ENCODE measurements at places on chromosomes 13 and 19.

GRCh38 chr13:113886561-113887112 is 22.8 kb upstream of the GAS6 start:
- DNase-seq = no peak

DNA sequence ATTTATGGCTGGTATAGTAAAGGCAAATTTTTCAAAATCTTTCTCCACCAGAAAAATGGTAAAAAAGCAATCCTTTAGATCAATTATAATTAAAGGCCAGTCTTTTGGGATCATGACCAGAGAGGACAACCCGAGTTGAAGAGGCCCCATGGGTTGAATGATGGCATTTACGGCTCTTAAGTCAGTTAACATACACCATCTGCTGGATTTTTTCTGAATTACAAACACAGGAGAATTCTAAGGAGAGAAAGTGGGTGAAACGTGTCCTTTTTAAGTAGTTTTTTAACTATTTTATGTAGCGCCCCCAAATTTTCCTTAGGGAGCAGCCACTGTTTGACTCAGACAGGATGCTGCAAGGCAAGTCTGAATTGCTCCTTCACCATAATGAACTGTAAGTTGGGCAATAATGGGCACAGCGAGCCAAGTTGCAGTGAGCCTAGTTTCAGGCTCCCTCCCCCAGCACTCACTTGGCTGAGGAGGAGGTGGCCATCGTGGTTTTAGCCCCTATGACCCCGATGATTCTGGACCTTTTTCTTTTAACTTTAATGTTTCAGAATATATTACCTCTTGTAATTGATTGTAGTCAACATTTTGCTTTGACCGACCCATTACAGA is 13.6 kb upstream of the ZNF611 start:
- no peak for DNase-seq

DNA sequence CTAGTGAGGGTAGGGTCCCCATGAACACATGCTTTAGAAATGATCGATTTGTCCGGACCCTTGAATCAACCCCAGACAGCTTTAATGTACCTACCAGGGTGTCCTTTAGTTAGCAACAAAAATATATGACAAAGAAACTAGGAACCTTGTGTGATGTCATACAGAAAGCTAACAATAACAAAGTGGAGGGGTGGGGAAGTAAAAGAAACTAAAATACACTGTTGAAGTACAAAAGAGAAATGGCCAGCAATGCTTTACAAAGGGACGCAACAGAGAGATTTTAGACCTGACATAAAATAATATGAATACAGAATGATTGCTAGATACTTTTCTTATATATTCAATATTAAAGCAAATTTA is 40.0 kb downstream of the DZIP1 start:
- no peak for DNase-seq

- no peak for DNase-seq
Observed at GRCh38 chr13:103288114-103288513, 221.9 kb upstream of the SLC10A2 start.

DNA sequence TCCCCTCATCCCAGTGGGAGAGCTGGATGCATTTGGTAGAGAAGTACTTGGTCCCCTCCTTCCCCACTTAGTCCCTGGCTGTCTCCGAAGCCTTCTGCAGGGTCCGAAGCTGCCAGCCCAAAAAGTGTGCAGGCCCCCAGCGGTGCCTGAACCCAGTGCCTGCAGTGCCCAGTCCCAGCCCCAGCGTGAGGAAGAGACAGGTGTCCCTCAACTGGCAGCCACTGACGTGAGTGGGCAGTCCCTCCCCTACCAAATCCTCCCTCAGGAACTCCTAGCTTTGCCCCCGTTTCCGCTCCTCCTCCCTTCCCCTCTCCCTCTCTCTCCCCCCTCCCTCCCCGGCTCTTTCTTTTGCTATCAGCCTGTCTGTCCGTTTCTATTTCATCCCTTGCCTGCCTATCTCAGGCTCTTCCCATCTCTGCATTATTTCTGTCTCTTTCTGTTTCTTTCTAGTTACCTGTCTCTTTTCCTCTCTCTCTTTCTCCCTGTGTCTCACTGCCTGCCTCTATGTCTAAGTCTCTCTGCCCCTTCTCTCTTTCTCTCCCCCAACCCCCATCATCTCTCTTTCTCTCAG is 1.8 kb upstream of the LTBP4 start:
- DNase-seq = no peak

GRCh38 chr13:43537124-43537523 is 249.6 kb downstream of the ENOX1 start:
- DNase-seq = no peak

DNA sequence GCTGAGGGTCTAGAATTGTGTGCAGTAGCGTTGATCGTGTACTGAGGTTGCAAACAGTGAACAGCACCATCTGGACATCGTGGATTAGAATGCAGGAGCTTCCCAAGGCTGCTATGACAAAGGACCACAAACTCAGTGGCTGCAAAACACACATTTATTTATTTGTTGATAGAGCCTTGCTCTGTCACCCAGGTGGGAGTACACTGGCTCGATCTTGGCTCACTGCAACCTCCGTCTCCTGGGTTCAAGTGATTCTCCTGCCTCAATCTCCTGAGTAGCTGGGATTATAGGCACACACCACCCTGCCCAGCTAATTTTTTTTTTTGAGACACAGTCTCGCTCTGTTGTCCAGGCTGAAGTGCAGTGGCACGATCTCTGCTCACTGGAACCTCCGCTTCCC is 2.3 kb upstream of the UHRF1 start:
- DNase-seq = no peak

DNA sequence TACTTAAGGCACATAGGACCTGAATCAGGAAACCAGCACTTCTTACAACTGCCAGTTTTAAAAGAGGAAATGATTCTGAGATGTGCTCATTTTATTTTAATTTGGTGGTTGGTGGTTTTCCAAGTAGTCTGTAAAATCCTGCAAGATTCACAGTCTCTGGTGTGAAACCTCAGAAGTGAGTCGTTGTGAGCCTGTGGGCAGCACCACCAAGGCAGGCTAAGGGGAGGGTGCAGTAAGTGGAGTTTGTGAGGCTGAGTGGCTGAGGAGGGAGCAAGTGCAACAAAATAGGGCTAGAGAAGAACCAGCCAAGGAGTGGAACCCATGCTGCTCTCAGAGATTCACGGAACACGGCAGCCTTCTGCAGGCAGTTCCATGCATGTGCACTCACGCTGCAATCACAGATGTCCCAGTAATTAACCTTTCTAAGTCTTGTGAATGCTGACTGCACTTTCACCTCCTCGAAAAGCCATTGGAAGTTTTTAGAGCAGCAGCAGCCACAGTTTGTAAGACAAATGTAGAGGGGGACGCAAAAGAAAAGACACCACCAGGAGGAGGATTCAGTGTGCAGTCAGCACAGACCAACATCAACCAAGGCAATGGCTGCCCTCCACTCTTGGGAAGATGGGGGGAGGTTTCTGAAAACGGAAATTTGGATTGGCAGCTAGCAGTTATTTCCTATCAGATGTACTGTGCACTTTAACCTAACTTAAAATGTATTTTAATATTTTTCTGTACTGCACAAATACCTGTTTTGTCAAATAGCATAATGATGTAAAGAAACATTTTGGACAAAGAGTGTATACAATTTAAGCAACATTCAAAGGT is 44.9 kb downstream of the ESD start:
- DNase-seq = peak; percentile 65

DNA sequence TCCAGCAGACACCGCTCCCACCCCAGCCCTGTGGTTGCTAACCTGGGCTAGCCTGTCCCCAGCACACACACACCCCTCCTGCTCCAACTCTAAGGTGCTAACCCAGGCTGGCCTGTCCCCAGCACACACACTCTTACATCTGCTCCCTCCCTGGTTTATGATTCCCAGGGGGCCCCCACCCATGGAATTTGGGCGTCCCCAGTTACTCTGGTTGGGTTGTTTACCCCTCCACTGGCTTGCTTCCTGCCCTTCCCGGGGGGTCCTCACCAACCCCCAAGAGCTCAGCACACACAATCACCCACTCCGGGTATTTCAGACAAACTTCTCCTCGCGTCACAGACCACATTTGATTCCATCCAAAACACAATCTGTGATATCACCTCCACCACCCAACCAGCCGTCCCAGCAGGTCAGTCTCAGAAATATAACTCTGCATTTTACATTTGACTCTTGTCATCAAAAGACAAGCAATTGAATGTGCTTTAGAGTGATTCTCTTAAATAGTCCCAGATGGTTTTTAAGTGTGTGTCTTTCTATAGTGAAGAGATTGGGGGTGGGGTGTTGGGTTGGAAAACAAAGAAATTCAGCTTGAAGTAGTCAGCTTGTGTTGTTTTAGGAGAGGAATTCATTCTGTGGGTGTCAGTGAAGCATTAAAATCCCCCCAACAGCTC is 20.1 kb downstream of the COL4A2 start:
- DNase-seq = no peak

- no peak for DNase-seq
Observed at GRCh38 chr13:75461314-75461713, 20.7 kb downstream of the TBC1D4 start.

DNA sequence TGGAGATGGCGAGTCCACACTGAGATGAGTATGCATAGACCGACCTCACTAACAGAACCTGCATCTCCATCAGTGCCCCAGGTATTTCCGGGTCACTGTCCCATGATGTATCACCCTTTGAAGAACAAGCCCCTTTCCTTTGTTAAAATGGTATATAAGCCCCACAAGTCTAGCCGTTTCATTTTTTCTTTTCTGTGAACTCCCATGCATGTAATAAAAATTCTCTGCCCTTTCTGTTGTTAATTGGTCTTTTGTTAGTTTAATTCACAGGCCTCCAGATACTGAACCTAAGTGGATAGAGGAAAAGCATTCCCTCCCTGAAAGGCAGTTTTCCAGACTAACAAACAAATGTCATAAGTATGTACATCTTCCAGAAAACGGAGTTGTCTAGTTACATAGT is 15.0 kb upstream of the CD177 start:
- no peak for DNase-seq

DNA sequence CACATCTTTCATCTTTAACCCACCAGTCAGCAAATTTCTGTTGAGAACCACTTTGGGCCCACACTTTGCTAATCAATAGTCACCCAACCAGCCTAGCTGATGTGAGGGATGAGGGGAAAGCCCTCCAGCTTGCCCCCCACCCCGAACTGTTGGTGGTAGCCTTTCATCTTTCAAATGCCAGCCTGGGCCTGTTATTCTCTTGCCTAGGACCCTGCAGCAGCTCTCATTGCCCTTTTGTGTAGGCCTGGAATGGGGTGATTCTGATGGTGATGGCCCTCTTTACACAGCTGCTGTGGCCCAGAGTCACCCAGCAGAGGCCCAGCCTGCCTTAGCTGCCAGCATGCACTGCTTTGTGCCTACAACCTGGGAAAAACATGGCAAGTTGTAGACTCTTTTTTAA is 294.5 kb downstream of the SLC7A1 start:
- no peak for DNase-seq

DNA sequence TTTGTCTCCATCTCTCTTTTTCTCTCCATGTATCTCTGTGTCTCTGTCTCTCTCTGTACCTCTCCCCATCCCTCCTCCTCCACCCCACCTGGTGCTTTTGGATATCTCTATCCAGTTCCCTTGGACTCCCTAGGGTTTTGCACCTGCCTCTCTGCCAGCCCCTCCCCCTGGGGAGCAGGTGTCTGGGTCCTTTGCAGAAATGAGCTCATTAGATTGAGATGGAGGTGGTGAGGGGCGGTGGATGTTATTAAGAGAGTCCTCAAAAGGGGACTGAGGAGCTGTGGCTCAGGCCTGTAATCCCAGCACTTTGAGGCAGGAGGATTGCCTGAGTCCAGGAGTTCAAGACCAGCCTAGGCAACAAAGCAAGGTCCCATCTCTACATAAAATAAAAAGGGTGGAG is 2.1 kb downstream of the KCNN4 start:
- DNase-seq = no peak

GRCh38 chr13:53216773-53217172 is 188.2 kb downstream of the OLFM4 start:
- DNase-seq = no peak

DNA sequence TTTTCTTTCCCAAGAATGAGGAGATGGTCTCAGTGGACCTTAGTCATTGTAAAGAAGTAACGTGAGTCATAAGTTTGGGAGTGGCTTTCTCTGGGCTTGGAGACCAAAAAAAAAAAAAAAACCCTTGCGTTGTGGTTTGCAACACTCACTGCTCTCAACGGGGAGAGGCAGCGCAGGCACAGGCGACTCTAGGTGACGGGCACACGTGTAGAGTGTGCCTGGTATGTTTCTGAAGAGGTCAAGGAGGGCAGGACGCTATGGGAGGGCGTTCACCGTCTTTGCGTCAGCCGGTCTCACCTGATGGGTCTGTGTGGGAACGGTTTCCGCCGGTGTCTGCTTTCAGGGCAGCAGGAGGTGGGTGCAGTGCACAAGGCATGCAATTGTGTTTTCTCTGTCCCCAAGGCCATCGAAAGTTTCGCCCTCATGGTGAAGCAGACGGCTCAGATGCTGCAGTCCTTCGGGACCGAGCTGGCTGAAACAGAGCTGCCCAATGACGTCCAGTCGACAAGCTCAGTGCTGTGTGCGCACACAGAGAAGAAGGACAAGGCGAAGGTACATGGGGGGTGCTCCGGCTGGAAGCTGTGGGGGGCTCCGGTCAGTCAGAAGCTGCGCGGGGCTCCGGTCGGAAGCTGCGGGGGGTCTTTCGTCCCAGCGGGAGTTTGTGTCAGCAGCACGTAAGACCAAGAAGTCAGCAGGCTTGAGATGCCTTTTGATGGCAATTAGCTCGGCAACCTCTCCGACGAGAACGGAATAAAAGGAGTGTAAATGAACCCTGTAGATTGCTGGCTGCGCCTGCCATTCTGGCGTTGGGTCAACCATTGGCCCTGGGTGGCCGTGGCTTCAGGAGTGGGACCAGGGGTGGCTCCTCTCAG is 40.8 kb upstream of the F7 start:
- no peak for DNase-seq

DNA sequence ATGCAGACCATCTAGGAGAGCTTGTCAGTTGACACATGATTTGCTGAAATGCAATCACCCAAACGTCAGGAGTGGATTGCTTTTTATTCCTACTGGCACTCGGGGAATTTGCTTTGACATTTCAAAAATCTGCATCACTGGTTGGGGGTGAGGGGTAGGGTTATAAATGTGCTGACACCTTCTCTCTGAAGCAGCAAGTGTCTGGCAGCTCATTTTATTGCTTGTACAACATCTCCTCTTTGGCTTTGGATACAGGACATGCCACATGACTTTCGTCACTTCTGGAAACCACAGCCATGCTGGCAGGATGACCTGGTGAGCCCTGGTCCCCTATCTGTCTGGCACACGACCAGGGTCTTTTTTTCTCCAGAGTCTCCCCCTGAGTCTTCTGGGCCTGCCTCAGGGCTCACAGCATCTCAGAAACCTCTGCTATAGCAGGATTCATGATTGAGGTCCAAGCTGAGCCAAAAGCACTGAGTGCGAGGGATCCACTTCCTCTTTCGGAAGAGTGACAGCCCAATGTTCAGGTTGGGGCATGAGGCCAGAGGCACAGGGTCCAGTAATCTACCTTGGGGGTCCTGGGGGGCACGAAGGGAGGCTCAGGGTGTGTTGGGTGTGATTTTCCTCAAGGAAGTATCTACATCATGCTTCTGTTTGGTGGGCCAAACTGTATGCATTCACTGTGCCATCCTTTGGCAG is 60.1 kb downstream of the HSPH1 start:
- DNase-seq = no peak

All from stimulated activated CD4-positive, alpha-beta T cell treated with anti-CD3 and anti-CD28 coated beads, Interleukin-15, amount 100 ng/mL, for 24 hours (primary cell).